ENCODE measurements at places on chromosomes 16 and 17.
A peak's percentile ranks its signal among the peaks of the same experiment; 100 is the strongest.

- DNase-seq: no peak
Observed at GRCh38 chr17:45342871-45343526, 26.2 kb upstream of the MAP3K14 start.

DNA sequence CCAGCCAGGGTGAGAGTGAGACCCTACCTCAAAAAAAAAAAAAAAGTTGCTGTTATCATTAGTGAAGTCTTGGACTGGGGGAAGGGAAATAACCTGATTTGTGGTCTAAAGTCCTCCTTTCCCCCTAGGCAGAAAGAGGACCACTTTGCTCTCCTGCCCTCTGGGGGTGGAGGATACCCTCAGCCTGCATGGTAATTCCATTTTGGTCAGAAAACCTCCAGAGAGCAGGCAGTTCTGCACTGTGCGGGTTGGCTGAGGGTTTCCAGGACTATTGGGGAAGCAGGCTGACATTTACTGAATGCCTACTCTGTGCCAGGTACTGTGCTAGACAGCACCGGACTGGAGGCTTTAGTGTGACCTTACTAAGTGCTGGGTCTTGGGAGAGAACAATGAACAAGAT is 2.6 kb downstream of the ADAP2 start:
- DNase-seq: no peak

GRCh38 chr17:79412886-79413390 is 197.9 kb downstream of the RBFOX3 start:
- no peak for DNase-seq

GRCh38 chr16:49563666-49564065 is 190.1 kb downstream of the C16orf78 start:
- DNase-seq: no peak

DNA sequence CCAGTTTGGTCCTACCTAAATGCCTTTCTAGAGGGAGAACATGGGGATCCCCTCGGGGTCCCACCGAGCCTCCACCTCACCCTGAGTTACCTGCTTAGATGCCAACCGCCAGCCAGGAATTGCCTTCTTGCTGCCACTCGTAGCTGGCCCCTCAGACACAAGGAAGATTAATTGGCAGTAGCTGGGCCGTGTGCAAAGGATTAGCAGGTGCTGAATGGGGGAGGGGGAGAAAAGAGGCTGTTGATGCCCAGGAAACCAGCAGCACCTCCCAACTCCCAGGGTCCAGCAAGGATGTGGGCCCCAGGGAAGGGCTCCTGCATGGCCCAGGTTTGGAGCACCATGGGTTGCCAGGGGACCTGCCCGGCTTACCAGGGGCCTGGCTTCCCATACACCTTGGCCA is at the start of gene CNGB1:
TSS of gene CNGB1 (minus strand) at position 159 of the 400 bp plus-strand sequence. CDS start 3,842 bp downstream, outside the sequence.
- no peak for DNase-seq

- DNase-seq: no peak
Observed at GRCh38 chr17:33871720-33872540, 383.2 kb upstream of the CCL2 start.

DNA sequence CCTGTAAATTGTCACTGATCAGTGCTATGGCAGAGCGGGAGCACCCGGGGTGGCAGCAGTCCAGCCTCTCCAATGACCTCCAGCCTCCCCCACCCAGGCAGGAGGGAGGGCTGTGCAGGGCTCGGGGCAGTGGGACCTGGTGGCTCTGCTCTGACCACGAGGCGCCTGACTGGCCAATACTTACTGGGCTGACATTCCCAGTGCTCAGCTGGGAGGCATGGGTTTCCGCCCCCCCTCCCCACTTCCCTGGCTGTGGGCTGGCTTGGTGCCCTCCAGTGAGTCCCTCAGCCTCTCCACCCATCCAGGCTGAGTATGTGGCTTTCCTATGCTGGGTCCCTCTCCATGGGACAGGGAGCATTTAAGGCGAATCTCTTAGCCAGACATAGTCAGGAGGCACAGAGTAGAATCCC is 2.7 kb downstream of the SOCS3 start:
- no peak for DNase-seq

GRCh38 chr17:78142119-78142861 is 3.9 kb upstream of the C17orf99 start:
- no peak for DNase-seq

GRCh38 chr16:50520451-50521245 is 27.5 kb upstream of the NKD1 start:
- peak; percentile 16 for DNase-seq
